Mesothelial cell of epicardium (in vitro differentiated cells): ENCODE measurements at places on chromosomes 5 and 9.
A peak's percentile ranks its signal among the peaks of the same experiment; 100 is the strongest.

DNA sequence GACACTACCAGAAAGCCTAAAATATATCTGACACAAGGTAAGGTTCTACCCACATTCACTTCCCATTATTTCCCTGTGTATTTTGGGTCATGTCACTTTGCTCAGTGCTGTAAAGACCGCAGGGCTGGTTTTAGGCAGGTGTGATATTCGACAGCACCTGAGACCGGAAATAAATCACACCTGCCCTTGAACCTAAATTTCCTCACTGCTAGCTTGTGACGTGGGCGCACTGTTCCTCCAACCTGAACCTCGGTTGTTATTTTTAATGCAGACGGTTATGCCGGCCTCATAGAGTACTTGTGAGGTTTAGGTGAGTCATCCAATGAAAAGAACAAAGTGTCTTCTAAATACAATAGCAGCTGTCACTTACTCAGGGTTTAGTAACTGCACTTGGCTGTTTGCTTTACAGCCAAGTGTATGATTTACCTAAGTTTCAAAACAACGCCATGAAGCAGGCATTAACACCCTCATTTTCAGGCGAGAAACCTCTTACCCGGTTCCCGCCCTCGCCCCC, 20.7 kb upstream of the ZNF782 start:
- H3K27ac ChIP-seq = peak overlapping the region; percentile 2
- peak overlapping the region; percentile 90 for H3K4me3 ChIP-seq
- DNase-seq = no peak
- H3K36me3 ChIP-seq = no peaks in the 10 kb centered on the region

GRCh38 chr5:107542428-107542827, 128.3 kb downstream of the EFNA5 start:
- no peak for DNase-seq
- no peaks in the 10 kb centered on the region for H3K36me3 ChIP-seq
- H3K4me3 ChIP-seq = peak overlapping the region; percentile 30
- H3K27ac ChIP-seq = peak overlapping the region; percentile 90
- H3K4me1 ChIP-seq = peaks cover 53% of the 10 kb centered on the region

- peaks cover 2% of the 10 kb centered on the region for H3K36me3 ChIP-seq
- no peaks in the 10 kb centered on the region for H3K27me3 ChIP-seq
- H3K4me3 ChIP-seq = no peak overlapping the region
- H3K27ac ChIP-seq = no peak overlapping the region
- peaks cover 4% of the 10 kb centered on the region for H3K4me1 ChIP-seq
- no peak for DNase-seq
Measured at GRCh38 chr5:178642351-178642909, 15.6 kb upstream of the CLK4 start.

- H3K4me1 ChIP-seq = no peaks in the 10 kb centered on the region
- H3K27me3 ChIP-seq = no peaks in the 10 kb centered on the region
- H3K4me3 ChIP-seq = no peak overlapping the region
- H3K27ac ChIP-seq = no peak overlapping the region
Measured at GRCh38 chr9:114002271-114002985, 75.7 kb downstream of the AMBP start.

- H3K27me3 ChIP-seq = peaks cover 49% of the 10 kb centered on the region
- H3K4me1 ChIP-seq = peaks cover 45% of the 10 kb centered on the region
- no peaks in the 10 kb centered on the region for H3K36me3 ChIP-seq
- no peak overlapping the region for H3K4me3 ChIP-seq
Measured at GRCh38 chr9:903886-904285, 62.4 kb downstream of the DMRT1 start.

GRCh38 chr5:67425514-67425913, 228.9 kb upstream of the CD180 start:
- H3K36me3 ChIP-seq = no peaks in the 10 kb centered on the region
- H3K27me3 ChIP-seq = no peaks in the 10 kb centered on the region
- DNase-seq = no peak
- no peak overlapping the region for H3K4me3 ChIP-seq
- no peaks in the 10 kb centered on the region for H3K4me1 ChIP-seq
- H3K27ac ChIP-seq = no peak overlapping the region
